Fibroblast of skin of right quadriceps (primary cell): ENCODE measurements at places on chromosomes 3 and 15.

DNA sequence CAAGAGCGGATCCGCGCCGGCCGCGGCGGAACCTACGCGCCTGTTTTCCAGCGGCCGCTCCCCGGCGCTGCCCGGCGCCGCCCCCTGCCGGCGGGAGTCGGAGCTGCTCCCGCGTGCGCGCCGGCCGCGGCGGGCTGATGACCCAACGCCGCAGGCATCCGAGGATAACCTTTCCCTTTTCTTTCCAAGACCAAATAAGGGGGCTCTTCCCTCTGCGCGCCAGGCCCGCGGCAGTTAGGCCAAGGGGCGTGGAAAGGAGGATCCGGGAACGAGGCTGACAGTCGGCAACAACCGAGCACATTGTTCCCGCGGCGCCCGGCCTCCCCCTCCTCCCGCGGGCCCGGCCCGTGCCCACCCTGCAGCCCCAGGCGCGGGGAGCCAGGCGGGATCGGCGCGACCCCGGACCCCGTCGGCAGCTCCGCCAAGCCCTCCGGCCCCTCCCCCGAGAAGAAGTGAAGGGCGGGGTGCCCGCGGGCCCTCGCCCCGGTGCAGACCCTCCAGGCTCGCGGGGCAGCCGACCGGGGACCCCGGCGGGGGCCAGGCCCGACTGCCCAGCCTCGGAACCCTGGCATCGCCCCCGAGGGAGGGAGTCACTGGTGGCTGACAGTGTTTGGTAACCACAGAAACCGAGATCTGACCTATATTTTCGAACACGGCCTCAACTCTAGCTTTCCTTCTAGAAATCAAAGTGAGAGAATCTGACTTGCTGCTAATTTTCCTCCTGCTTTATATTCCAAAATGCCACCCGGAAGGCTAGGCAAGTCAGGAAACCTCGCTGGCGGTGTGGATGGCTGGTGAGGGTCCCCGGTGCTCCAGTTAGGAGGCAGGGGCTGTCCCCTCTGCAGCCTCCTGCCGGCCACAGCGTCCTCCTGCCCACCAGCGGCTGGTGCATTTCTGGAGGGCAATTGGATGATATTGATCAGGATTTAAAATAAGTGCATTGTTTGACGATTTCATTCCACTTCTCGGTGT is 45.6 kb upstream of the SYNM start:
- peak; percentile 96 for DNase-seq

- no peak for DNase-seq
Observed at GRCh38 chr3:57165641-57166040, 488 bp upstream of the IL17RD start.

DNA sequence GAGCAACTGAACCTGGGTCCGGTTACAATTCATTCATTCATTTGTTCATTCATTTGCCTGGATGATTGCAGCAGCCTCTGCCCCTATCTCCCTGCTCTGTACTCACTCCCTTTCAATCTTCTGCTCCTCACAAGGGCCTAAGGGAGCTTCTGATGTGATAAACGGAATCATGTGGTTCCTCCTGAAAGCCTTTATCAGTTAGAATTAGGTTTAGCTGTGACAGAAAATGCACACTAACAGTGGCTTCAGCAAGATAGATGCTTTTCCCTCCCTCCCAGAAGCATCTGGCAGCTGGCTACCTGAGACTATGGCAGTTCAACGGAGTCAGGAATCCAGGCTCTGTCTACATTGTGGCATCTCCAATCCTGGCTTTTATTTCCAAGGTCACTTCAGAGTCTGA is 196.0 kb downstream of the ADAMTS9 start:
- DNase-seq = no peak

- DNase-seq = no peak
Observed at GRCh38 chr15:43941555-43941954, 114.8 kb downstream of the WDR76 start.

- no peak for DNase-seq
Observed at GRCh38 chr3:186097317-186097662, 11.6 kb downstream of the ETV5 start.

GRCh38 chr15:57032338-57032737 is 113.9 kb downstream of the TCF12 start:
- no peak for DNase-seq

GRCh38 chr3:16912400-16913263 is 27.9 kb downstream of the PLCL2 start:
- no peak for DNase-seq

GRCh38 chr15:99130314-99130713 is 25.4 kb downstream of the SYNM start:
- DNase-seq = no peak

DNA sequence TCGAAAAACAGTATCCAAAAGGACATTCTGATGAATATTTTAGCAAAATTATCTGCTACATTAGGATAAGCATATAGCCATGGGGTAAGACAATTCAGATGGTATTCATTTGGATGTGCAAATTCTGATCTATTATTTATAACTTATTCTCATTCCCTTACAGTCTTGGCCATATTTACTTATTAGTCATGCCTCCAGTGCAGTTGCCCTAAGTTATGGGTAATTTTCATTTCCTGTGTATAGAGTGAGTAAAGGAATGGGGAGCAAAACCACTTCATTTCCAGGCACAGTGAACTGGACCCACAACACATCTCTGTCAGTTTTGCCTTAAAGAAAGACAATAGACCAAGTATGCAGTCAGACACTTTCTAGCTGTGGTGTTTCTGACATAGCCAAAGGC is 134.3 kb downstream of the POLQ start:
- peak; percentile 37 for DNase-seq

- DNase-seq = no peak
Observed at GRCh38 chr3:192802957-192803899, 75.9 kb upstream of the FGF12 start.

GRCh38 chr15:51770902-51771301 is 19.5 kb downstream of the TMOD2 start:
- no peak for DNase-seq

DNA sequence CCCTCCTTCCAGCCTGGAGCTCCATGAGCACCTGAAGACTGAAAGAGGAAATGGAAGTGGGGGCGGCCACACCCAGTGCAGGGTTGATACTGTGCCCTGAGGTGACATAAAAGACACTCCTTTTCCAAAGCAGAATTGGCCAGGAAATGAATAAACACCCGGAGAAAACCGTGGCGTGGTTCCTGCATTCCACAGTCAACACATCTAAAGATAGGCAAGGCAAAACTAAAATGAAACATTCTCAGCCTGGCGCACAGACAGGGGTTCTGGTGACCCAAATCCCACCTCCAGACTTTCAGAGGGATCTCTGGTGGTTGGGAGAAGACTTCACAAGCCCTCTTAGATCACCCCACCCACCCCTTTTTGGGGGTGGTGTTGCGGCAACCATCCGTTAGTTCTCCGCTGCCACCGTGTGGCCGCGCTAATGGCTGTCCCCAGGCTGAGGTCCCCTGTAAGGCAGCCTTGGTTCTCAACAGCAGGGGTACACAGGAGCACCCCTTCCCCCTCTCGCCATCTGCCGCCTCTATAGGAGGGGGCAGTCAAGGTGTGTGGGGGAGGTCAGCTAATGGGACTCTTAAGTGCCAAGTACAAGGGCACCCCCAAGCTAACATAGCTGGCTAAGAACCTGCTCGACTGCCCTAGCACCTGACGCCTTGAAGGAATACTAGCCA is 2.5 kb upstream of the MST1R start:
- peak; percentile 45 for DNase-seq

- DNase-seq = no peak
Observed at GRCh38 chr3:171380711-171381425, 79.3 kb downstream of the TNIK start.

DNA sequence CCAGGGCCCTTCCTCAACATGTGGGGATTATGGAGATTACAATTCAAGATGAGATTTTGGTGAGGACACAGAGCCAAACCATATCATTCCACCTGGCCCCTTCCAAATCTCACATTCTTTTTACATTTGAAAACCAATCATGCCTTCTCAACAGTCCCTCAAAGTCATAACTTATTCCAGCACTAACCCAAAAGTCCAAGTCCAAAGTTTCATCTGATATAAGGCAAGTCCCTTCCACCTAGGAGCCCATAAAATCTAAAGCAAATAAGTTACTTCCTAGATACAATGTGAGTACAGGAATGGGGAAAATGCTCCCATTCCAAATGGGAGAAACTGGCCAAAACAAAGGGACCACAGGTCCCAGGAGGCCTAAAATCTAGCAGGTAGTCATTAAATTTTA is 309.5 kb upstream of the SLITRK3 start:
- no peak for DNase-seq

GRCh38 chr3:111152496-111152895 is 80.9 kb downstream of the NECTIN3 start:
- peak; percentile 50 for DNase-seq

- no peak for DNase-seq
Observed at GRCh38 chr15:80153900-80154299, 1.1 kb downstream of the FAH start.

DNA sequence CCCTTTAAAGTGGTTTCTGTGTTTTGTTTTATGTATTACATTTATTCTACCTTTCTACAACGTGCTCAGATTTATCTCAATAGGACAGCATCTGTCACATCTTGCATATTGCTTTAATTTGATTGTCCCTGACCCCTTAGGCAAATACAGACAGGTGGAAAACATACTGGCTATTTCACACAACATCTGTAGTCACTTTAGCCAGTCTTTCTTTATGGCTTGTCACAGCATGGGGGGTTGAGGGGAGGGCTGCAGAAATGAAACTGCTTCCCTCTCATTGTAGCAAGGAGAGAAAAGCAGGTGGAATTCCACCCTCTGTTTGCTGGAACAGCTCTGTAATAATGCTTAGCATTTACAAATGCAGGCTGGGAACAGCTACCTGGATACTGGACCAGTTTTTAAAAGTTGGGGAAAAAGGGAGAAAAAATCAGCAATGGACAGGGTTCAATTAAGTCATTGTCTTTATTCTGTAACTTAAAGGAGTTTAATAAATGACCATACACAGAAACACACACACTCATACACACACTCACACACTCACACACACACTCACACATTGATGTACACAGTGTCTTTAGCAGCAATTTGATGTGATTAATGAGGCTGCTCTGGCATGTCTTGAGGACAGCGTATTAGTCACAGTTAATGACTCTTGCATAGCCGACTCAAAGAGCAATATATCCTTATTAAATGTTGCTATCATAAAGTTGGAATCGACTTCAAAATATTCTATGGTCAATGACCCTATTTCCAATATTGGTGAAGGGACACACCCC is 283.7 kb upstream of the GBE1 start:
- peak; percentile 61 for DNase-seq

DNA sequence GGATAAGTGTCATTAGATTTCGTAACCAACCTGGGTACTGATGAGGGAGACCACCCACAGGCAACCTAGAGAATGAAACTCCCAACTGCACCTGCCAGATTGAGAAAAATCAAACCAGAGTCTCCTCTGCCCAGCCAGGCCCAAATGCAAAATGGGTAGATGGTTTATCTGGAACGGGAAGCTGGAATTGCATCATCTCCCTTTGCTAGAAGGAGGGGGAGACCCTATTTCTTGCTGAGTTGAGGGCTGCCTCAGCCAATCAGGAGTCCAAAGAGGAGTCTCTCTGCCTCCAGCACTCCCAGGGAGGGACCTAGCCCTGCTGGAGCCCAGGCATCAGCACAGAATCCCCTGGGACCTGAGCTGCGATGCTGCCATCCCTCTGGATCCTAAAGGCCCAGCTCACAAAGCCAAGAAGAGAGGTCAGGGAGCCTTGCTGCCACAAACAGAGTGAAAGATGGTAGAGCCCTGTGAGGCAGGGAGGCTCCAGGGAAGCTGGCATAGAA is 8.1 kb downstream of the RMDN3 start:
- DNase-seq = peak; percentile 65

- DNase-seq = peak; percentile 95
Observed at GRCh38 chr15:80494351-80494751, 90.2 kb downstream of the ARNT2 start.

GRCh38 chr3:133268726-133269134 is 131.1 kb upstream of the BFSP2 start:
- DNase-seq = no peak

DNA sequence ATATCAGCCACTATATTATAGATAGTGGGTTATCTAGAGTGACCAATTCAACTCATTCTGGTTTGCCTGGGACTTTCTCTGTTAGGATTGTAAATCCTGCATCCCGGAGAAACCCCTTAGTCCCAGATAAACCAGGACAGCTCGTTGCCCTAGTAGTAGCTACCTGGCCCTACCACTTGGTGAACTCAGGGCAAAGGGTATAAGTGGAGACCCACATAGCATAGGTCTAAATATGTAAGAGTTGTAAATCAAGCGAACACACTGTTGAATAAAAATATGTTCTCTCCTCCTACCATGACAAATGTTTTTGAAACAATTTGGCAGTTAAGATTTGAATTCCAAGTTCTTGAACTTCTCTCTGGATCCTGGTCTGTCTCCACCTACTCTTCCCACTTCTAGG is 15.7 kb upstream of the LMCD1 start:
- no peak for DNase-seq

- DNase-seq = peak; percentile 91
Observed at GRCh38 chr15:49415638-49416037, 7.4 kb upstream of the FGF7 start.
